ENCODE measurements at places on chromosomes 1 and 21.
A peak's percentile ranks its signal among the peaks of the same experiment; 100 is the strongest.

GRCh38 chr21:43744725-43745124 lies 25.8 kb downstream of the PDXK start:
- DNase-seq, result no peak

GRCh38 chr1:206829875-206830274 lies 35.5 kb upstream of the IL20 start:
- no peak for DNase-seq

GRCh38 chr1:74584185-74584584 lies 71.8 kb upstream of the LRRC53 start:
- DNase-seq, result no peak

DNA sequence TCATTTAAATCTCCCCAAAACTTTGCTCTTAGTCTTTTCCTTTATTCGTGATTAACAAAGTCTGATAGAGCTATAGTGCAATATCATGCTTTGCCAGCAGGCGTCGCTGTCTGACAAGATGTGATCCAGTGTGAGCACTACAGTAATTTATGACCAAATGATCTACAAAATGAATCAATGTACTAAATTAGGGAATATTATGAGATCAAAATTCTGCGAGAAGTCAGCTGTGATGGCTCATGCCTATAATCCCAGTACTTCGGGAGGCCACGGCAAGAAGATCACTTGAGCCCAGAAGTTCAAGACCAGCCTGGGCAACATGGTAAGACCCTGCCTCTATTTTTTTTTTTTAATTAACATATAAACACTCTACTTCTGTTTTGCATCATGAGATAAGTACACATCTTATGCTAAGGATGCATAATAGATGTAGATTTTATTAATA lies 3.6 kb upstream of the SPSB1 start:
- DNase-seq, result peak; percentile 65

GRCh38 chr1:232368821-232369321 lies 261.1 kb downstream of the SIPA1L2 start:
- DNase-seq, result no peak

DNA sequence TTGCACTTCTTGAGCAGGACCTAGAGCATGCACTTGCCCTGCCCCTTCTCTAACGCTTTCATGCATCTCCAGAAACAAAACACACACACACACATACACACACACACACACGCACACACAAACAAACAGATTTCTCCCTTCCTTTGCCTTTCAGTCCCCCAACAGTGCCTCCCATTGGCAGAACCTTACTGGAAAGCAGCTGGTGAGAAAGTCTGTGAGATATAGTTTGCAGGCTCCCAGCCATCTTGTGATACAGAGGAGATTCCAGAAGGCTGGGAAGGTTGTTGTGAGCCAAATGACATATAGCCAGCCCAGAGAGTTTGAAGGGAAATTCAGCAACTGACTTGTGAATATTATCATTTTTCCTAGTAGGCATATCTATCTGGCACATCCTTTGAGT lies 35.9 kb upstream of the ZRANB2 start:
- DNase-seq, result no peak

DNA sequence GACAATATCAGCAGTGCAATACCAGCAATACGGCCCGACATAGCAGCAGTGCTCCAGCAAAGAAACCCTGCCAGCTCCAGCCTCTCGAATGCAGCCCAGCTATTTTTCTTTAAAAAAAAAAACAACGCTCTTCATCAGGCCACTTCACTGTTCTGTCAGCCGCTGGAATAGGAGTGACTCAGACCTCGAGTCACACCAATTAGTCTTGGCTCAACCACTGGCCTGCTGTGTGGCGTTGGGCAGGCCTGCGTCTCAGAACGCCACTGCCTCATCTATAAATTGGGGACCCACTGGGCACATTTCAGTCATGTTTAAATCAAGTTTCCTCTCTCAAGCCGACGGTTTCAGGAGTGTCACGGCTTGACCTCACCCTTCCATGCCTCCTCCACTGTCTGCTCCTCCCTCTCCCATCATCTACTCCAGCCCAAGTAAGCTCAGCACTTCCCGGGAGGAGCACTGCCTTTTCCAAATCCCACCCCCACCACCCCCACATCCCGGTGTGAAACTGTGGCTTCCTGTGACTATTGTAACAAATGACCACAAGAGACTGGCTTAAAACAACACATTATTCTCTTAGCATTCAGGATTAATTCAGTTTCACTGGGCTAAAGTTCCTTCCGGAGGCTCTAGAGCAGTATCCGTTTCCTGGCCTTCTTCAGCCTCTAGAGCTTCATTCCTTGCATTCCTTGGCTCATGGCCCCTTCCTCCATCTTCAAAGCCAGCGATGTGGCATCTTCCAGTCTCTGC lies 71.9 kb upstream of the EFHD2 start:
- DNase-seq, result no peak

GRCh38 chr1:40563266-40563665 lies 31.8 kb downstream of the ZNF684 start:
- DNase-seq, result no peak

DNA sequence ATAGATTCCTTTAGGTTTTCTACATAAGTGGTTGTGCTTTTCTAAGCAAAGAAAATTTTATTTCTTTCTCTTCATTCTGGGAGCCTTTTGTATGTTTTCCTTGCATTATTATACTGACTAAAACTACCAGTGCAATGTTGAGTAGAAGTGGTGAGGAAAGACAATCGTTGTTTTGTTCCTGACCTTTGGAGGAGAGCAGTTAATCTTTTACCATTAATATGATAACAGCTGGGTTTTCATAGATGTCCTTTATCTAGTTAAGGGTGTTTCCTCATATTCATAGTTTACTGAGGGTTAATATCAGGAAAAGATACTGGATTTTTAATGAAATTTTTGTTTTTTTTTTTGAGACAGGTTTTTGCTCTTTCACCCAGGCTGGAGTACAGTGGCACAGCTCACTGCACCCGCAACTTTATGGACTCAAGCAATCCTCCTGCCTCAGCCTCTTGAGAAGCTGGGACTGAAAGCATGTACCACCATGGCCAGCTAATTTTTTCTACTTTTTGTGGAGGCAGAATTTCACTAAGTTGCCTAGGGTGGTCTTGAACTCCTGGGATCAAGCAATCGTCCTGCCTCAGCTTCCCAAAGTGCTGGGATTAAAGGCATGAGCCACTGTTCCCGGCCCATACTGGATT lies 9.0 kb upstream of the KCTD3 start:
- DNase-seq, result no peak

DNA sequence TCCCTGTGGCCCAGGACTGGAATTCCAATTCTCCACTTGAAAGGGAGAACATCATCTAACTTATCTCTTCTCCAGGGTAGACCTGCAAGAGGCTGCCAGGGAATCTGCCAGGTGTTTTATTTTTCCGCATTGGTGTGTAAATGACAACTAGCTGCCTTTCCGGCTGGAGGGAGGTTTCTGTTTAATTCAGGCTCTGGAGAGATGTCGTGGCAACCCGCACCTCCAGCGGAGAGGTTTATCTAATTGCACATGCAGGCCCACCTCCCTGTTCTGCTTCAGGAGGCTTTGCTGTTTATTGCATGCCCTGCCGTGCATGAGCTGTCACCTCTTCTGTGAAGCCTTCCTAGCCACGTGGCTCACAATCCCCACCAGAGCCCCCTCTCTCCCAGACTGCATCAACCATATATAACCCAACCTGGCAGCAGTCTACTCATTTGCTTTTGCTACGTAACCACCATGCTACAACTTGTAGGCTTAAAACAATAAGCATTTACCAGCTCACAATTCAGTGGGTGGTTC lies 151.6 kb downstream of the C1orf94 start:
- no peak for DNase-seq
